ENCODE measurements at places on chromosomes 16 and 17.

GRCh38 chr16:65099607-65100006 lies 22.3 kb downstream of the CDH11 start:
- DNase-seq: no peak

GRCh38 chr16:27238016-27238587 lies 30.5 kb downstream of the NSMCE1 start:
- DNase-seq: peak; percentile 37

GRCh38 chr16:47463771-47464624 lies 2.9 kb downstream of the PHKB start:
- no peak for DNase-seq

GRCh38 chr16:89422905-89423630 lies 67.3 kb downstream of the ANKRD11 start:
- DNase-seq: peak; percentile 70

GRCh38 chr17:59175076-59175475 lies 19.5 kb downstream of the PRR11 start:
- DNase-seq: no peak

DNA sequence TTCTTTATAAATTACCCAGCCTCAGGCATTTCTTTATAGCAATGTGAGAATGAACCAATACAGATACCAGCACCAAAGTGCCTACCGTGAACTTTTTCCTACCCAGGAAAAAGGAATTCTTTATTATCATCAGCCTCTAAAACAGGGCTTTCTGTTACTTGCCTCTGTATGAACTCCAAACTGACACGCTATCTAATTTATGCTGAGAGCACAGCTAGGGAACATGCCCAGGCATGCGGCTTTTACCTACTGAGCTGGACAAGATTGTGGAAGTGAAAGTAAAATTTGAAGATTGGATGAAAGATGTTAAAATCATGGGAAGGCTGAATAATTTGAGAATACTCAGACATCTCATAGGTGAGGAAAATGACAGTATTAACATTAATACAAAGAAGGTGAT lies 24.4 kb upstream of the ADCY9 start:
- DNase-seq: no peak
